ENCODE measurements at places on chromosomes 5 and 9.

- DNase-seq = no peak
Observed at GRCh38 chr5:126521130-126521529, 73.9 kb downstream of the ALDH7A1 start.

DNA sequence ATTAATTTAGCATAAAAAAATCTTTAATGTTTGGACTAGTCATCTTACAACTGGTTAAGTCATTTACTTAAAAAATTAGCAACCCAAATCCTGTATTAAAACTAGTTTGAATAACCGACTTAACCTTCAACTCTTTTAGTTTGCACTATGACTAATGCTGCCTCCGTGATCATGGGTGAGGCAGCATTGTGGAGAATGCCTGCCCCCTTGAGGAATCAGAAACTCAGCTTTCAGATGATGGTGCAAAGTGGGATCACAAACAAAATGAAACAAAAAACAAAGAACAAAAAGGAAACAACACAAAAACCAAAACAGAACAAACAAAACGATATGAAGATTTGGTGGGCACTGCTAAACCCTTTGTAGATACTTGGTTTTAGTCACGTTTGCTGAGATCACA, 127.0 kb upstream of the PALM2AKAP2 start:
- no peak for DNase-seq

DNA sequence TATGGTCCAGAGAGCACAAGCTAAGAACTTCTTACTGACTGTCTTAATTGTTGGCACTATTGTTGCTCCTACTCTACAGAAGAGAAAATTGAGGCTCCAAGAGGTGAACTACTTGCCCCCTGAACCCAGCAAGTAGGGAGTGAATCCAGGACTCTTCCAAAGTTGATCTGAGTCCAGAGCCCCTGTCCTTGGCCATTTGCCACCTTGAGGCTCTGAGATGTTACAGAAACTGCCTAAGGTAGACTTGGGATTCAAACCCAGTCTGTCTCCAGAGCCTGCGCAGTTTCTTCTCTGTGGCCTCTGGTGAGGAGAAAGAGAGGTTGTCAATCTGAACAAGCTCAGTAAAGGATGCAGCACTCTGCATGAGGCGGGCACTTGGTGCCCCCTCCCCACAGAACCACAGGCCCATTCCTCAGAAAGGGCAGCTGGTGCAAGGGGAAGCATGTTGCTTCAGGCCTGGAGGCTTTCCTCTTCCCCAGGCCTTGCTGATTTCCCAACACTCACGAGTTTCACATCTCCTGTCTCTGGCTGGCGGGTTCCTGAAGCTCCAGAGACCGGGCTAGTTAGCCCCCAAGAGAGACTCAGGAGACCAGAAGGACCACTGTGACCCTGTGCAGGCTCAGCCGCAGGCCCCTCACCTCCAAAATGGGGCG, 2.9 kb upstream of the LCP2 start:
- no peak for DNase-seq

- DNase-seq = no peak
Observed at GRCh38 chr5:88539026-88539425, 270.4 kb upstream of the TMEM161B start.

GRCh38 chr9:109969011-109969410, 189.0 kb downstream of the PALM2AKAP2 start:
- DNase-seq = no peak

DNA sequence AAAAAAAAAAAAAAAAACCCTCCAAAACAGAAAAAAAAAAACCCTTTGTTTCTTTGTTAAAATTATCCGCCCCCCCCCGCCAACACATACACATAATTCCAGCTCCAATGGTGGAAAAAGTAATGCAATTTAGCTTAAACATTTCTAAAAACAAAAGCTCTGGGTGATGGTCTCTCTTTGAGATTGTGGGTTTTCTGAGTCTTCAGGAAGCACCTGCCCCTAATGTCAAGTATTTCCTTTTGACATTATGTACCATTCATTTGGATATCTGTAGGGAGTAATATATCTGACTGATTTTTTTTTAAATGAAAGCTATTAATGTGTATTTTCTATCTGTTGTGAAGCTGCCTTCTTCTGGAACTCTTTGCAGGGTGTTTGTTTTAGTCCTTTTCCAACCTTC, 389.7 kb downstream of the TAF11L14 start:
- no peak for DNase-seq

GRCh38 chr5:159263569-159263905, 447 bp downstream of the UBLCP1 start:
- no peak for DNase-seq

DNA sequence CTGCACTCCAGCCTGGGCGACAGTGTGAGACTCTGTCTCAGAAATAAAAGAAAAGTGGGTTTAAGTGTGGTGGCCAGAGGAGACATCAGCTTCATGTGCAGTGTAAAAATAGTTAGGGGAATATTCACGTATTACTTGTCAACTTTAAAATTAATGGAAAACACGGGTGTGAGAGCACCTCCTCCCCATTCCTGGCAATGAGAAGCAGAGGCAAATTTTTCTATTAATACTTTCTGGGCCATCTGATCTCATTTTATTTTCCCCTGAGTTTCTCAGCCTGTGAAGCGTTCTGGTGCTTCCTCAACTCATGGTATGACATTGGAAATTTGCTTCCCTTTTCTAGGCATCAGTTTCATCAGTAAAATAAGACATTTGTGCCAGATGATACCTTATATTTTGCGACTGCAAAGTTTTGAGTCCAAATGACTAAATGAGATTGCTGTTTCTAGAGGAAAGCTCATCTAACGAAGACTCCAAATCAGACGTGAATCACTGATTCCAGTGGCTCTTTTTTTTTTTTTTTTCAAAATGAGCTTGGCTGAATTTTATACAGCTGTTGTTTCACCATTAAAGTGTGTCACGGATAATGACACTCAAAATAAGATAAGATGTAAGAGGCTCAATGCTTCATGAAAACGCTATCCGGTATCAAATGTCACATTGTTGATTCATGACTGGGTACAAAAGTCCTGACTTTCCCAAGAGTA, 104.6 kb downstream of the MSX2 start:
- no peak for DNase-seq

- peak; percentile 72 for DNase-seq
Observed at GRCh38 chr5:5886812-5887486, 464.5 kb downstream of the ICE1 start.

GRCh38 chr5:131413605-131414559, 150.0 kb downstream of the CDC42SE2 start:
- DNase-seq = no peak

Data from K562 (cell line).